ENCODE measurements at places on chromosomes 7 and 10. TPM values are rescaled to one million over a fixed set of nuclear protein-coding genes. Genes with fewer than 3 reads are reported as not detected.

Gene C10orf95
- 0.20 TPM for total RNA-seq

- no peak for DNase-seq
These were observed 38.0 kb downstream of the ZNRF2 start for GRCh38 chr7:30322271-30323005.

DNA sequence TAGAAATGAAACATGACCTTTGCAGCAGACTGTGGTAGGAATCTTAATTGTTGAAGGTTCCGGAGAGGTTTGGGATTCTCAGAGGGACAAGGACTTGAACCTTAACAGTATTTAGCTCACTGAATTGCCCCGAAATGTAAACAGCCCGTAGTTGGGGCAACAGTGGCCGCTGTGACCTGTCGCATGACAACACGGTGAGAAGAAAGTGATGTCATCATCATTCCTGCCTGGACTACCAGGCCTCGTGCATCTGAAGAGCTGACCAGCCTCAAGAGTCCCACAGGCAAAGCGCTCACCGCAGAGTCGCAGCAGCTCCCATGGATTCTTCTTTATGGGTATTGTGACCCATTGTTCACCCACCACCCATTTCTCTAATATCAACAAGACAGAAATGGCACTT is 250.6 kb downstream of the KLF6 start:
- DNase-seq: no peak

Gene PNLIP
- total RNA-seq: not detected

Gene HOXA9
- not detected for total RNA-seq

DNA sequence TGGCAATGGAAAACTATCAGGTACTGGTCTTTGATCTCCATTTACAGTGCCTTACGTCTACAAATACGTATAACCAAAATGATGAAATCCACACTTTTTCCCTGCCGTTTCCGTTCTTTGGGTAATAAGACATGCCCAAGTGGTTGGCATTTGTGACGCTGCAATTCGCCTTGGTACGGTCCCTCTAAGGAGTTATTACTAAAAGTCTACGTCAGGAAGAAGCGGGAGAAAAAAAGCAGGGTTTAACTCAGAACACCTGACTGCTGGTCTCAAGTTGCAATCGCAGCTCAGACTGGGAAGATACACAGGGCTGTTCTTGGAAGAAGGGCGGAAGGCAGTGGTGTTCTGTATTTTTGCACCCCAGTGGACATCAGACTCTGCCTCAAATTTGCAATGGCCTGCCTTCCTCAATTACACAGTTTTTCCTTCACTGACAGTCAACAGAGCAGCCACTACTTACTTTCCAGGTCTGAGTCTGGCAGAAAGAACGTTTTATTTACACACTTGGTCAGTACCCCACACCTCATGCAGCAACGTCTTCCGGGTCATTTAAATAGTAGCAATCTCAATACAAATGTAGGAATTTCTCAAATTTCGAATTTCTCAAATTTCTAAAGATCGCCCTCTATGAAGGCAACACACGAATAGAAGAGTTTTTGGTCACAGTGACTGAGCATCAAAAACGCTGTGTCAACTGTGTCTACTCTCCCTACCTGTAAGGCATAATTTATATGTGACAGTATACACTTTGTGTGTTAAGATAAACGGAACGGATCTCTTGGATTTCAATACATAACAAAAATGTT is 2.1 kb downstream of the BAIAP2L1 start:
- DNase-seq: no peak

- peak; percentile 52 for DNase-seq
These were observed 40.7 kb upstream of the ANAPC16 start for GRCh38 chr10:72175149-72175548.

DNA sequence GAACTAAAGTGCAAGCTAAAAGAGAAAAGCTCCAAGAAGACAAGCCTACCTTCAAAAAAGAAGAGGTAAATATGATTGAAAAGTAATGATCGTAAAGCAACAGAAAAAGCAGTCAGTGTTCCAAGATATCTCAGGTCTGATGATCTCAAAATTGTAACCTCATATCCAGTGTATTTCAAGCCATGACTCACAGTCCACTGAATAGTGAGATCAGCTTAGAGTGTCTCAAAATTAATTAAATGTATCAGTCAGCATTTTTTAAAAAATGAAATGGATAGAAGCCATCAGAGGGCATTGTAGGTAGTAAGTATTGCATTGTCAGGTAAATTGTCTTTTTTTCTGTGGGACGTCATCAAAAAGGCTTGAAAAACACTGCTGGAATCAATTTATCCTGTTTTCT is 50.6 kb upstream of the AGBL3 start:
- peak; percentile 60 for DNase-seq

Gene TLX1
- total RNA-seq: not detected

GRCh38 chr10:129764011-129764900 is 199.8 kb downstream of the EBF3 start:
- no peak for DNase-seq

Gene SPDYE8
- total RNA-seq: not detected

DNA sequence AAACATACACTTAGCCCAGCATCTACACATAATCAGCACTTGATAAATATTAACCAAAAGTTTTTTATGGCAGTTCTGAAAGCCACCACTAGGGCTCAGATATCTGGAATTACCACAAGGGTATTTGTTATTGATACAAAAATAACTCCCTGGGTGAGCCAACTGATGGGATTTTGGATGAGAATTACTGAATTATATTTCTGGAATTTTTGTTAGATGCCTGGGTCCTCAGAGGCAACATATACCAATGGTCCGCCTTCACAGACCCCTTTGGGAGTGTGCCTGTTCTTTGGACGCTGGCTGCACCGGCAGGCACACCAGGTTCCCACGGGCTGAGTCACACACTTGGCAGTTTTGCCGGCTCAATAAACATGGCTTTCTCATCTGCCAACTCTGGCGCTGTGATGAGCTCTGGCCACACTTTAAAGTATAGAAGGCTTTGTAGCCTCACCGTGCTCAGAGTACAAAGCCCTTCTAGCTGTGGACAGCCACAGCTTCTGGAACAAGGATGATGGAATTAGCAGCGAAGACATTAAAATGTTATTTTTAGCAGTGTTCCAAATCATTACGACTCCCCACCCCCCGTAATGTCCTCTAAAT is 24.5 kb upstream of the EEPD1 start:
- peak; percentile 89 for DNase-seq

DNA sequence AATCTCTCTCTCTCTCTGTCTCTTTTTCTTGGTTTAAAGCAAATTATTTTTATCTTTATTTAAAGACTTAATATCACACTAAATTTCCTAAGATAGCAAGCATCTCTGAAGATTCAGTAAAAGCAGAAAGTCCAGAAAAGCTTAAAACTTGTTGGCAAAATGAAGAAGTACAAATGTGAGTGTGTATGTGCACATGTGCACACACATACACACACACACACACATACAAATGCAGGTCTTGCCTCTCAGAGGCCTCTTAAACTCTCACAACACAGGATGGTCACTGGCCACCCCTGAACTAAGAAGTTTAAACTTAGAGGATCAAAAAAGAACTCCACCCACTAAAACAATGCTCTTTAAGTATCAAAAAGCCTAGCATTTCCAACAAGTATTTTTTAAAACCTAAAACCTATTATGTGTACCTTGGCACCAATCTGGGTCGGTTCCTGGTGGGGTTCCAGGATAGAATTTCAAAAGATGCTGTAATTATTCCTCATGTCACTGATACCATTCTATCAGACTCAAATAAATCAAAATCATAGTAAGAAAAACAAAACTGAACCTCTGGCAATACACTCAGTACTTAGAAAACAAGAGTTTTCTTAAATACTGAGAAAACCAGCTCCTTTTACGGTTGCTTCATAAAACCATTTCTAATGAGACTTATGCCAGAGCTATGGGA is 55.0 kb downstream of the SORBS1 start:
- peak; percentile 47 for DNase-seq

GRCh38 chr7:92849322-92849721 is 12.9 kb upstream of the CDK6 start:
- DNase-seq: peak; percentile 20

GRCh38 chr10:62619413-62619738 is 185.1 kb upstream of the ADO start:
- DNase-seq: peak; percentile 57
